ENCODE measurements at places on chromosomes 3 and 15.

GRCh38 chr3:60887574-60887973, 363.7 kb downstream of the FHIT start:
- DNase-seq, result no peak

DNA sequence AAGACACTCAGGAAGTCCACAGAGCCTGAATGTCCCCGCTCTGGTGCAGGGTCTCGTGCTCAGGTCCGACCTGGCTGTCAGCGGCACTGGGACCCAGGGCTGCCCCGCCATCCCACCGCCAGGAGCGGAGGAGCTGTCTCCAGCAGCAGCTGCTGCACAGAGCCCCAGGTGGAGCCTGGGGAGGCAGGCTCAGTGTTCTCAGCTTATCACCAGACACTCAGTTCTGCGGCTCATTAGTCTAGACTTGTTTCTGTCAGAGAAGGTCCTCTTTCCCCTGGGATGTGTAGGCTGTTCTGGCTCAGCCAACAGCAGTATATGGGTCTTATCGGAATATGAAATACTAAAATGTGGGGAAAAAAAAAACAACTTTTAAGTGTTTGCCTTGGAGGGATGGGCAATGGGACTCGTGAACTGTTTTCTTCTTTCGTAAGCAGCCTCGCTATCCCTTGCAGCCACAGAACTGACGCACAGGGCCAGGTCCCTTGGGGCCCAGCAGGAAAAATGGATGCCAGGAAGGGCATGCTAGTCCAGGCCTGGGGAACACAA, 75.9 kb downstream of the KLF13 start:
- DNase-seq, result no peak

DNA sequence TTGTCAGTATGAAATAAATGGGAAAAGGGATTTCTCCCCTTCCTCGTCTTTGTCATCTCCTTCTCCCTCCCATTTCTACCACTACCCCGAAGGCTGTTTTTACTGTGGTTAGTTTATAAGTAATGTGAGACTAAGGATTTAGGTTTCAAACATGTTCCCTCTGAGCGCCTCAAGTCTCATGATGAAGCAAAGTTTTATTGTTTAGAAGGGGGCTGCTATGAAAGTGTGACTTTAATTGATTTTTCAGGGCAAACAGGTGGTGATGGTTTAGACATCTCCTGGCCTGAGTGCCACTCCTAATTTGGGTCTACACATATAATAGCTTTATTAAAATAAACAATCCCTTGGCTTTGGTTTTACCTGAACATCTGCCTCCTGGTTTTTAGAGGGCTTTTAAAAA, 185.5 kb downstream of the MCTP2 start:
- no peak for DNase-seq

DNA sequence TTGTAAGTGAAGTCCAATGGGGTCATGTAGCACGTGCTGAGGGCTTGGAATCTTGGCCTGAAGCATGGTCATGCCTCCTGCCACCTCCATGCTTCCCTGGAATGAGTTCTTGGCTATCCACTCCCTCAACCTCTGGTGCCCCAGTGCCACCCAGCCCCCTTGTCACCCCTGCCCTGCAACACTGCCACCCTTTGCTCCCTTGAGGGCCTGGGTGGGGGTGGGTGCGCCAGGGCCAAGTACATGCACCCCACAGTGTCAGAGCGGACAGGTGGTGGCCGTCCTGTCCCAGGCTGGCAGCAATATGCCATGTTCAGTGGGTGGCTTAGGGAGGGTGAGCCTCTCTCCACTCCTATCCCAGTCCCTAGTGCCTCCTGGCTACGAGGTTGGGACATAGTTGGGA, 27.6 kb upstream of the C15orf39 start:
- no peak for DNase-seq

DNA sequence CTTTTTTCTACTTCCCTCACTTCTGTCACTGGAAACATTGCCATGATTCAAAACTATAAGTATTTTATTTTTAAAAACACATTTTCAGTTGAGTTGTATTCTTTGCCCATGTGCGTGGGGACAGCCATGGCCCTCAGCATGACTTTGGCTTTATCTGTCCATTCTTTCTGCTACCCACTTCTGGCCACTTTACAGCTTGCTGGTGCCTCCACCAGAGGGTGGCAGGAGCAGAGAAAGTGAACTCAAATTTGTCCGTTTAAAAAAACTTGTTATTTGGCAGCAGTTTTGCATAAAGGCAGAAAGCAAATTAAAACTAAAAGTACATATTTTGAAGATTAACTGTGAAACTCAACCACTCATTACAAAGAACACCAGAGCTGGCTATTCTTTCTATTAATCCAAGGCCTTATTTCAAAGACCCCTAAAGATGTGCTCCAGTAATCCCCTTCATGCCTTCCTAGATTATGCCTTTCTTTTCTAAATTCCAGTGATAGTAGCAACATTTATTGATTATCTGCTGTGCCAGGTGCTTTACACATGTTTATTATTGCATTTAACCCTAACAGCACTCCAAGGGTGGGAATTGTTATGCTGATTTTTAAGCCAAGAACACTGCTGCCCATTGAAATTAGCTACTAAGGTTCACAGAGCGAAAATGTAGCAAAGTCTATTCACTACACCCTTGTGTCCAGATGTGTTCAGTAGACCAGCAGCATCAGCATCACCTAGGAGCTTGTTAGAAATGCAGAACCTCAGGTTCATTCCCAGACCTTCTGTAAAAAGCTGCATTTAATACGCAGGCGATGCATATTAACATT, 134.8 kb downstream of the THRB start:
- DNase-seq, result no peak

GRCh38 chr3:14358426-14359211, 43.8 kb upstream of the SLC6A6 start:
- DNase-seq, result no peak

DNA sequence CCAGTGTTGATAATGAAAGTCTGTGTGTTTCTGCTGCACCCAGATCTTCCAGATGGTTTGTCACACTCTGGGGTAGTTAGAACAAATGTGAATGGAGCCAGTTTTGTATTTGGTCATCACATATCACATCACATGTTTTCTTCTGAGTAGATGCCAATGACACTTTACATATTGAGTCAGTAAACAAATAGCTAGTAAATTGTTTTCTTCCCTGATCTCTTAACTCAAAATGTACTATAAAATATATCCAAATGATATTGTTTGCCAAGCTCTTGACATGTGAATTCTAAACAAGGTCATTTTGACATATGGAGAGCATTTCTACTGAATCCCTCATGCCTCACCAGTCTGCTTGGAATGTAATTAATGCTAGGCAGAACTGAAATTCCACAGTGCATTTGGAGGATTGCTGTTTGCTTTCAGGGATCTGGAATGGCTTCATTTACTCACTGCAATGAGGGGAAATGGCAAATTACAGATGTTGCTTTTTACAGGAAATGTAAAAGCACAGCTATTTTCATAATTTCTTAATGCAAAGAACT, 45.0 kb downstream of the PDHB start:
- DNase-seq, result no peak

All from stimulated activated CD8-positive, alpha-beta memory T cell treated with anti-CD3 and anti-CD28 coated beads, Interleukin-7, amount 100 ng/mL, for 24 hours (primary cell).